ENCODE measurements at places on chromosomes 2 and 18. TPM values are rescaled to one million over a fixed set of nuclear protein-coding genes. Genes with fewer than 3 reads are reported as not detected.

The MOGAT1 gene
- not detected for total RNA-seq

GRCh38 chr2:85699325-85699724 lies 5.2 kb downstream of the GNLY start:
- H3K4me3 ChIP-seq = no peak overlapping the region
- no peak overlapping the region for H3K27ac ChIP-seq
- H3K4me1 ChIP-seq = peaks cover 25% of the 10 kb centered on the region
- DNase-seq = no peak
- no peaks in the 10 kb centered on the region for H3K27me3 ChIP-seq

DNA sequence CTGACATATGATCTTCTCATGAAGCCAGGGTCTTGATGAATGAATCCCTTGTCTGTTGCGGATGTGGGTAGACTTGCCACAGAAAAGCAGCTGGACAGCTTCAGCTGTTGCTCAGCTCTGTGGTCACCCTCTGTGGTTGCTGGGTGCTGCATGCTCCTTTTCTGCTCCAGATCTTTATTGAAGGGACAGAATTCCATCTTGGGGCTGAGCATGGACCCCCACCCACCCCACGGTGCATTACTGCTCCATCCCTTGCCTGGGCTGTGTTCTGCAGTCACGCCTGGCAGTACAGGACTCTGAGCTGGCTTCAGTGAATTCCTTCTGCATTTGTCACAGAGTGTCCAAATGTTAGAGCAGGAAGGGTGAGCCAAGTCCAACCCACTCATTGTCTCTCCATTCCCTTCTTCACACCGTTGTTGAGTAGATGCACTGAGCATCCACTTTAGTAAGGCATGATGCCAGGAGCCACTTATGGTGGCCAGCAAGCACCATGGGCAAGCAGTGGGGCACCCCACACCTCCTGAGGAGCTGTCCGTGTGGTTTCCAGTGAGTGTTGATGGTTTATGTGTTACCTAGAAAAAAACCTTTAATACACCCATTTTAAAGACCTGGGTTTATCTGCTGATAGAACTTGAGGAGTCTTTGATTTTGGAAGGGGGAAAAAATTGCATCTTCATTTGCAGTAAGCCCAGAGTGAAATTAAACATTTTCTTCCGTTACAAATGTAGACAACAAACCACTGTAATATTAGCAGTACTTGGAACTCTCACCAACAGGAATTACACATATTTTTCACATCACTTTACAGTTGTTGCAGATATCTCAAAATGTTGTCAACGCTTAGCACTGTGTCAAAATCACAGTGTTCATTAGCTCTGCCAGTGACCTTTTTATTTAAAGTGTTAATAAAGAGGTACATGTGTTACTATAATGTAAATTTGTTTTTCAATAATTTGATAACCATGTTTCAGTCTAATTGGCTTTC lies 14.7 kb upstream of the ITGB6 start:
- H3K4me3 ChIP-seq = no peak overlapping the region
- H3K27me3 ChIP-seq = no peaks in the 10 kb centered on the region
- H3K4me1 ChIP-seq = peaks cover 40% of the 10 kb centered on the region
- DNase-seq = peak; percentile 85

- H3K36me3 ChIP-seq = no peaks in the 10 kb centered on the region
- H3K27me3 ChIP-seq = no peaks in the 10 kb centered on the region
- peaks cover 4% of the 10 kb centered on the region for H3K4me1 ChIP-seq
- no peak overlapping the region for H3K27ac ChIP-seq
- no peak overlapping the region for H3K4me3 ChIP-seq
- DNase-seq = peak; percentile 62
These were observed 8.9 kb downstream of the GAREM1 start for GRCh38 chr18:32461709-32462272.

The LIMS3 gene
- 0.61 TPM for total RNA-seq

DNA sequence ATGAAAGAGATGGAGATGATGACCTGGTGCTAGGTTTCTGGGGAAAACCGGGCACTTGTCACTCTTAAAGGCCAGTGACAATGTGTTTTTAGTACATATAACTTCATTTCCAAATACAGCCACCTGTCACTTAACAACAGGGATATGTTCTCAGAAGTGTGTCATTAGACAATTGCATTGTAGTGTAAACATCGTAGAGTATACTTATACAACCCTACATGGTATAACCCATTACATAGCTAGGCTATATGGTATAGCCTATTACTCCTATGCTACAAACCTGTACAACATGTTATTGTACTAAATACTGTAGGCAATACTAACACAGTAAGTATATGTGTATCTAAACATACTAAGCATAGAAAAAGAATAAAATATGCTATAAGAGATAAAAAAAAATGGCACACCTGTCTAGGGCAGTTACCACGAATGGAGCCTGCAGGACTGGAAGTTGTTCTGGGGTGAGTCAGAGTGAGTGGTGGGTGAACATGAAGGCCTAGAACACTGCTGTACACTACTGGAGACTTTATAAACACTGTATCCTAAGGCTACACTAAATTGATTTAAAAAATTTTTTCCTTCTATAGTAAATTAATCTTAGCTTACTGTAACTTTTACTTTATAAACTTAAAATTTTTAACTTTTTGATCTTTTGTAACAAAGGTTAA lies 123.2 kb downstream of the THADA start:
- H3K4me1 ChIP-seq = peaks cover 22% of the 10 kb centered on the region
- no peaks in the 10 kb centered on the region for H3K27me3 ChIP-seq
- no peak overlapping the region for H3K4me3 ChIP-seq

The FBXO15 gene
- total RNA-seq = not detected
